ENCODE measurements at places on chromosomes 7 and 10.

DNA sequence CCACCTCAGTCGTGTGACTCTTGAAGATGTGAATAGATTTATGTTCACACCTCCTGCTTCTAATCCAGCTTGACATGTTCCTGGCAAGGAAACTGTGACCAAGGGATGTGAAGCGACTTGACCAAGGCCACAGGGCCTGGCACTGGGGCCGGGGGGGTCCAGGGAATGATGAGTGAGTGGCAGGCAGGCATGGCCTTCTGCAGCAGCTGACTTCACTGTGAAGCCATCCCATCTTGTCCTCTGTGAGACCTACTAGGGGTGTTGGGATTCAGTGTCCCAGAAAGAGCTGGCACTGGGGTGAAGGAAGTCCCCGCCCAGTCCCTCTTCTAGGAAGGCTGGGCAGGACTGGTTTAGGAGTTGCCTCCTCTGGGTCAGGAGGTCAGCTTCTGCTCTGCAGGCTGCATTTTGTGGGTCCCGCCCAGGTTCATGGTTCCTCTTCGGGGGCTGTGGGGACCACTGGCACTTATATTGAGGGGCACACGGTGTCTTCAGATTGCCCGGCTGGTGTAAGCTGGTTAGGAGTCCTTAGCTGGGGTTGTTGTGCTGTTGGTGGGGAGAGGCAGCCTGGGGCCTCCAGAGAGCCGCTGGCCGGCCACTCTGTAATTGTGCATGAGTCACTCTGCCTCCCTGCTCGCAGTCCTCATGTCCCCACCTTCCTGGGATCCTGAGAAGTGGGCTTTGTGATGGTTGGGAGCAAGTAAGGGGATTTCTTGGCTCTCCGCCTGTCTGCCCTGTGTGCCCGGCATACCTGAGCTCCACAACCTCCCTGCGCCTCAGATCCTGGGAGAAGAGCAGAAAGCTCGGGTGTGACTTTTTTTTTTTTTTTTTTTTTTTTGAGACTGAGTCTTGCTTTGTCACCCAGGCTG lies 11.0 kb downstream of the ZMIZ1 start:
- DNase-seq = peak; percentile 77

- no peak for DNase-seq
These were observed 878.0 kb upstream of the KCND2 start for GRCh38 chr7:119395024-119395423.

GRCh38 chr10:43921478-43921877 lies 272.8 kb upstream of the ZNF32 start:
- no peak for DNase-seq

DNA sequence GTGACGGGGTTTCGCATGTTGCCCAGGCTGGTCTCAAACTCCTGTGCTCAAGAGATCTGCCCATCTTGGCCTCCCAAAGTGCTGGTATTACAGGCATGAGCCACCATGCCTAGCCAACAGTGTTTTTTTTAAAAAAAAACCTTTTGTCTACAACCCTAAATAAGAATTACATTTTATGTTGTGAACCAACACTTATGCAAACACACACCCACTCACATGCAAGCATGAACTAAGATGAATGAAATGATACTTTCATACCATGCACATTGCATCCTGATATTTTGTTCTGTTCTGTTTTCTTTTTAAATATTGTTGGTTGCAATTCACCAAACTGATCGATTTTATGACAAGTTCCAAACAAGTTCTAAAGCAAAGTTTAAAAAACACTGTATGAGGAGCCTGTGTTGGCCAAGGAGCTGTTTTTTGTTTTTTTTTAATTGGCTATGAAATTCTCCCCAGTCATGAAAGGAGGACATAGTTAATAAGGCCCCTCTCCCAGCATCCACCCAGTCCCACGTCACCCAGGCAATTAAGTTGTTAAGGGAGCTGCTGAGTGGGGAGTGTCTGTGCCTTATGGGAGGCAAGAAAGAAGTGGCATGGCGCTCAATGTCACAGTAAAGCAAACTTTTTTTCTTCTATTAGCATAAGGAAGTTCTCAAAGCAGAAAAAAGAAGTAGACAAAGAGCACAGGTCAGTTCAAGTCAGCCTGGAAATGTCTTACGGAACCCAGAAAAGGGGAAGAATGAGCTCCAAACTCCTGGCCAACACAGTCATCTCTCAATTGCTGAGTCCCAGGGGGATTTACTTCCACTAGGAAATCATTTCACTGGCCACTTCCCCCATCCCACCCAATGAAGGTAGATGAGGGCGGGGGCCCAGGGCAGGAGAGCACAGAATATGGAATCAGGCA lies 50.1 kb downstream of the NOD1 start:
- DNase-seq = no peak

DNA sequence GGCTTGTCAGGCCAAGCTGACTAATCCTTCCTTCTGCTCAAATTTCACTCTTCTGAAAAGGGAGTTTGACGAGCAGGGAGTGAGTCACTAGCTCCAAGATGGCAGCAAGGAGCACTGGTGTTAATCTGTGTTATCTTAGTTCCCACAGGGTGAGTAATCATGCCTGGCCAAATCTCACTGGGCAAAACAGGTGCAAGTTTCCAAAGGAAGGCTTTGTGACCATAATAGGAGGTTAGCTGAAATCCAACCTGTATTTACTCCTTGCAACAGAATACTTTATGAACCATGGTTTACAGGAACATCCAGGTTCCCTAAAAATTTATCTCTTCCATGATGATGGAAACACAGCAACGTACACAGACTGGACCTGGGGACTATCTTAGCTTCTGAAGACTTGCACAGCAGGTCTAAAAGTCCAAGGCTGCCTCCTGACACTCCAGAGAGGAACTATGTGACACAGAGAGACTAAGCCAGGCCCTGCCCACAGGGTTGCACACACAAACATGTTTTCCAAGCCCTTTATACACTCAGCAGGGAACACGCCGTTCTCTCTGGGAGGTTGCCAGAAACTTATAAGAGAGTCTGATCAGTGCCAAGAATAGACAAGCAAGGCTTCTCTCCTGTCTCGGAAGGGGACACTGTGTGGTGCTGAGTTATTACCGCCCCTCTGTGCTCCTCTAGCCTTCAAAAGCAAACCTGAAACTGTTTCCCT lies 46.3 kb downstream of the PDK4 start:
- peak; percentile 99 for DNase-seq

GRCh38 chr10:22620140-22620857 lies 94.1 kb downstream of the PIP4K2A start:
- peak; percentile 88 for DNase-seq

- no peak for DNase-seq
These were observed 19.3 kb upstream of the ADAMTS14 start for GRCh38 chr10:70652761-70653657.

All from tibial artery (tissue), 4 donors.